ENCODE measurements at places on chromosomes 7 and 10. TPM values are rescaled to one million over a fixed set of nuclear protein-coding genes. Genes with fewer than 3 reads are reported as not detected.

The FAM25A gene
- total RNA-seq = not detected

The RPEL1 gene
- 0.17 TPM for total RNA-seq

The NUDT13 gene
- 0.72 TPM for total RNA-seq

The IFIT1 gene
- total RNA-seq = 6.0 TPM

The KIAA1549 gene
- total RNA-seq = 0.67 TPM

DNA sequence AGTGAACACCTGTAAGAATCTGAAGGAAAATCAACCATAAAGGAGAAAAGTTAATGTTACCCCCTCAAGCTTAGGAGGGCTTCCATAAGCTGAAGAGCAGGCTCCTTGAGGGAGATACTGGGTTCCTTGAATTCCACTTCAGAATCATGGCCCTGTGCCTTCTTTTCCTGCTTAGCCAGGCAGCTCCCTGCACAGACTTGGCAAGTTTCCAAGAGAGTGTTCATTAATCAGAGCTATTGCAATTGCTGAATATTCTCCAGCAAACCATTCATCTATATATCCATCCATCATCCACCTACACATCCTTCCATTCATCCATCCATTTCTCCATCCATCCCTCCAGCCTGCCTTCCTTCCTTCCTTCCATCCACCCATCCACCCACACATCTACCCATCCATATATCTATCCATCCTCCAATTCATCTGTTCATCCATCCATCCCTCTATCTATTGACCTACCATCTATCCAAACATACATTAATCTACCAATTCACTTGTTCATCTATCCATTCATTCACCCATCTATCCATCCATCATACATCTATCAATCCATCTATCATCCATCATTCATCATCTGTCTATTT, 574.4 kb downstream of the PTPRN2 start:
- H3K27me3 ChIP-seq = peaks cover 2% of the 10 kb centered on the region

- peak overlapping the region; percentile 74 for H3K4me3 ChIP-seq
- H3K27me3 ChIP-seq = no peaks in the 10 kb centered on the region
- peaks cover 39% of the 10 kb centered on the region for H3K4me1 ChIP-seq
- H3K36me3 ChIP-seq = peaks cover 35% of the 10 kb centered on the region
Measured at GRCh38 chr7:50303335-50304128, 984 bp upstream of the IKZF1 start.

GRCh38 chr10:74262856-74263255, 111.8 kb downstream of the ADK start:
- H3K4me1 ChIP-seq = peaks cover 26% of the 10 kb centered on the region
- no peak for DNase-seq
- H3K36me3 ChIP-seq = peaks cover 2% of the 10 kb centered on the region
- no peak overlapping the region for H3K27ac ChIP-seq
- no peaks in the 10 kb centered on the region for H3K27me3 ChIP-seq
- no peak overlapping the region for H3K4me3 ChIP-seq

Measured in activated naive CD4-positive, alpha-beta T cell treated with anti-CD3 and anti-CD28 coated beads for 36 hours (primary cell).